ENCODE measurements at places on chromosomes 6 and 20. TPM values are rescaled to one million over a fixed set of nuclear protein-coding genes. Genes with fewer than 3 reads are reported as not detected.
A peak's percentile ranks its signal among the peaks of the same experiment; 100 is the strongest.

GRCh38 chr6:82365016-82365795 is 1.6 kb downstream of the TPBG start:
- DNase-seq: peak; percentile 35

- no peak for DNase-seq
Measured at GRCh38 chr6:80832337-80832736, 725.9 kb downstream of the BCKDHB start.

- no peak for DNase-seq
Measured at GRCh38 chr6:98469141-98469540, 365.2 kb upstream of the POU3F2 start.

DNA sequence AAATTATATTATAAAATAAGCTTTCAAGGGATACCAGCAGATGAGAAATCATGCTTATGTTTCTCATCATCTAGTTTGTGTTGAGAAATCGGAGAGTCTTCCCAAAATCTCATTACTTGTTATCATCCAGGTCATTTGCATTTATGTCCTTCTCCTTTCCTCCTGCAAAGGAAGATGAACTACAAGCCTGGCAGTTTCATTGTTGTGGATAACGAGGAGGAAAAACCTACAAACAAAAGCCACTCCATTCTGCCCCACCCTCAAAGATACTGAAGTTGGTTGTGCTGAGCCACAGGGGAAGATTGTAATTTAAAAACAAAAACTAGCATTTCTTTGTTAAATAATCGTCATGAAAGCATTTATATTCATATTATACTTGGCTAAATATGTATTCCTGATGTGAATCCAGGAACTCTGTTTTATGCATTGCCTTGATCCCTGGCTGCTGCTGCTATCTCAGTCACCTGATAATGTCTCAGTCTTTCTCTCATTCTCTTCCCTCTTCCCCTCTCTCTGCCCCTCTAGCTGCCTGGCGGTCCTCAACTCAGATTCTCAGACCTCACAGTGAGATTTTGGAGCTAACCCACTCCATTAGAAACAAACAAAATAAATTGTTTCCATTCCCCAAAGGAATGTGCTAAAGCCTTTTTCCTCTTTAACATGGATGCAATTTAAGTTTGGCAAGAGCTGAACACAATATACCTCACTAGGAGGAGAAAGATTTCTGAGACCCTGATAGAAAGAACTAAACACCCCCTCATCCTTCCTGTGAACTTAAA is 185.3 kb downstream of the ADAT2 start:
- no peak for DNase-seq

- DNase-seq: no peak
Measured at GRCh38 chr6:66210964-66211363, 503.9 kb upstream of the EYS start.

DNA sequence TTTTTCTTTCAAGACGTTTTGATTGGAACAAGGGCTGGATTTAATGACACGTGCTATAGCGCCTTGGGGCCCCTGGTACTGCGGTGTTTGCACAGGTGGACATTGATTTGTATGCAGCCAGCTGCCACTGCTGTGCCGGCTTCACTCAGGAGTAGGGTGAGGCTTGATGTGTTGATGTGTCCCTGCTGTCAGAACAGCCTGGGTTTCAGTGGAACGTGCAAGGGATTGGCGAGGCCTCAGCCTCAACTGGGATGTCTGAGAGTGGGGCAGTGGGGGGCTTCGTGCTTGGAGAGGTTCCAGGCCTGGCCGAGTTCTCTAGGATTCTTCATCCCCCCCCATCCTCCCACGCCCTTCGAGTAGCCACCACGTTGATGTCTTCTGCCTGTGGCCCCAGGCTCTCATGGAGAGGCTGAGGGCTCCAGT is 23.0 kb downstream of the PYGB start:
- DNase-seq: no peak

GRCh38 chr6:137493218-137494038 is 766 bp downstream of the OLIG3 start:
- no peak for DNase-seq

DNA sequence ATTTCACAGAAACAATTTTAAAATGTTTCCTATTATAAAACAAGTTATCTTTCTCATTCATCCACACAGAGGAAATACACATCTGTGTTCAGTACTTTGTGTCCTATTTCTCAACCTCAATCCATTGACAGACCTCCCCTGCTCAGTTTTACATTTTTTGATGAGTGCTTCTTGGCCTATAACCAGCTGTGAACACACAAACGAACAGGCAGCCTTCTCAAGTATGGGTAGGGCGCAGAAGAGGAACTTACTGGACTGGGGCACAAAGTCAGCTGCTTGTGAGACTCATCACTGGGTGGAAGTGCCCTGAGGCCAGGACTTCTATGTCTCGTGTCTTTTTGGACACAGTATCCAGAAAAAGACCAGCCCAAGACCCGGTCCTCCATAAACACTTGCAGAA is 2.8 kb downstream of the RPS6KA2 start:
- DNase-seq: no peak

The CNR1 gene
- 26.2 TPM for total RNA-seq
